ENCODE measurements at places on chromosomes 5 and 9.

DNA sequence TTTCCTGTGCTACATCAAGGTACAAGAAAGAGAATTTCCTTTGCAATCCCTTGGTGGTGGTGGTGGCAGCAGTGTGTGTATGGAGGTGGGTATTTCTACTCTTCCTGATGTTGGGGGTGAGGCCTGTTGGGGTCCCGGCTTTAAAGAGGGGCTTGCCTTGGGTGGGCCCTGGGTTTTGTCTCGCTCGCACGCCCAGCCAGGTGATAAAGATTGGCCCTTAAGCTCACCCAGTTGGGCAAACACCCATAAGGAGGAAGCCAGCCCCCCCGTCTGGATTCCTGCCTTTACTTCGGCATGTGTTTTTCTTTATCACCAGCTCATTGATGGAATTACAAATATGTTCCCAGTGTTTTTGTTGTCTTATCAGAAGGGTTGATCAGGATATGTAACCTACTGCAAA, 16.0 kb upstream of the SARDH start:
- no peak for DNase-seq

DNA sequence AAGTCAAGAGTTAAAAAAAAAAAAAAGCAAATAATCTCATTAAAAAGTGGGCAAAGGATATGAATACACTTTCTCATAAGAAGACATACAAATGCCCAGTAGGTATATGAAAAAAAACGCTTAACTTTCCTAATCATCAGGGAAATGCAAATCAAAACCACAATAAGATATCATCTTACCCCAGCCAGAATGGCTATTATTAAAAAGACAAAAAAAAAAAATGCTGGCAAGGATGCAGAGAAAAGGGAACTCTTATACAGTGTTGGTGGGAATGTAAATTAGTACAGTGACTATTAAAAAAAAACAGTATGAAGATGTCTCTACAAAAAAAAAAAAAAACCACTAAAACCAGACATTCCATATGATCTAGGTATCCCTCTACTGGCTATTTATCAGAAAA, 79.4 kb downstream of the LPAR1 start:
- DNase-seq: peak; percentile 45

GRCh38 chr5:178057839-178058238, 55.5 kb upstream of the N4BP3 start:
- no peak for DNase-seq

GRCh38 chr5:171475596-171475995, 56.1 kb downstream of the FGF18 start:
- DNase-seq: no peak

DNA sequence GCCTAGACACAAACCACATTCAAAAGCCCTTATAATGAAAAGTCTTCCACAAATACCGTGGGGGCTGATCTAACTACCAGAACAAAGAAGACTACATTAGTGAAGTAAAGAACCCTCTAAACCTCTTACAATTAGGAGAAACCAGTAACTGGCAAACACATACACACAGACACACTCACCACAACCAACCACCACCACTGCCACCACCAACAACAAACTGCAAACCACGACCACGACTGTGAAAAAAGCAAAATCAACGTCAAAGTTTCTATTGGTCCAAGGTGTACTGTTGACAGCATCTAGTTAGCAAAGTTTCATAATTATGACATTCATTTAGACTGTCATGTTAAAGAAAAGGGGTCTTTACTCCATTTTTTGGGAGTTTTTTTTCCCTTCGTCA, 2.7 kb downstream of the CDO1 start:
- DNase-seq: no peak

DNA sequence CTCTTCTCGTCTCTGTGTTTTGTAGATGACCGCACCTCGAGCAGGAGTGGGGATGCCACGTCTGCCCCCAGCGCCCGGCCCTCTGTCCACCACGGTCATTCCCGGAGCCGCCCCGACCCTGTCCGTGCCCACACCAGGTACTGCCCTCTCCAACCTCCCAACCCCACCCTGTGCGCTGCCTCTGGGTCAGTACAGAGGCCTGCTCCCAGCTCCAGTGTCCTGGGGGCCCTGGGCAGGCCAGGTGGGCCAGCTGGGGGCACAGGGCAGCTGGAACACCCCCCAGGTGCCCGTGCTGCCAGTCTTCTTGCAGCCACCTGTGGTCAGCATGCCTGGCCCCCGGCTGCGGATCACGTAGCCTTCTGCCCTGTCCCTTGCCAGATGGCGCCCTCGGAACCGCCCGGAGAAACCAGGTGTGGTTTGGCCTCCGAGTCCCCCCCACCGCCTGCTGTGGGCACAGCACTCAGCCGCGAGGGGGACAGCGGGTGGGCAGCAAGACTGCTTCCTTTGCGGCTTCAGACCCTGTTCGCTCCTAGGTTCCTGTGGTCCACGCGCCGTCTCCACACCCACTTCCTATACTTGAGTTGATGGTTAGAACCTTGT, 133.7 kb downstream of the WNK2 start:
- no peak for DNase-seq

DNA sequence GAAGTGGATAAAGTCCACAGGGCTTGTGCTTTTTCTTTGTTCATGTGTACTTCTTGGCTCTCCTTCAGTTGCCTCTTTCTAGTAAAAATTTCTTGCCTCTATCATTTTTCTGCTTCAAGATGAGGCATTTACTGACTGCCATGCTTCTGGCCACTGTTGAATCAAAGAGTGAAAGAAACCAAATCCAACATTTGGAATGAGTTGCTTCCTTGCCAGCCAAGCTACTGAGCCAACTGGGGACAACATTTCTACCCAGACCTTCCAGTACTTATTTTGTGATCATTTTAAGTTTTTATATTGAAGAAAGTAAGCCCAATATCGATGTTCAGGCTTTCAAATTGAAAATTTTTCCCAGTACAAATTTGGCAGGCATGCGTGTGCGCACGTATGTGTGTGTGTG, 73.2 kb downstream of the SNCAIP start:
- no peak for DNase-seq

DNA sequence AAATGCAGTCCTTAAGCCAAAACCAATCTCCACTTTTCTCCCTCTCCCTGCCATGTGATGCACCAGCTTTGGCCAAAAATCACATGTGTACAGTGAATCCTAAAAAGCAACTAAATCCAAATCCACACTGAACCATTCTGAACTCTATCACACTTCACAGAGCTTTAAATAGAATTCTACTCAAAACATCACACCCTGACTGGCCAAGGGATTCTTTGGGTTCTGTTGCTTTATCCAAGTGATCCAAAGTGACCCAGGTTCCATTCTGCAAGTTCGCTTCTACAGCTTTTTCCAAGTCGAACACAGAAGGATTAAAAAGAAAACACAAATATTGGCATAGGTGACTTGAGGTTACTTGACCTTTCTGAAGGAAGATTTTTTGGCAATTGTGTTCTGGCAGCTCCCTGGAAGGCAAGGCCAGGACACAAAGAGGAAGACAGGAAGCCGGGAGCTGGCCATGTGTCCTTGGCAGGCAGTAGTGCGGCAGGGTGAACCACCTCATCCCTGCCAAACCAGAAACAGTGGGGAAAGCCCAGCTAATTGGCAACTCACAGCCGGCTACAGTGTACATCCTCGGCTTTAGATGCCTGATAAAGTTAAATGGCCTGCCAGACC, 115.0 kb downstream of the NFIB start:
- no peak for DNase-seq

DNA sequence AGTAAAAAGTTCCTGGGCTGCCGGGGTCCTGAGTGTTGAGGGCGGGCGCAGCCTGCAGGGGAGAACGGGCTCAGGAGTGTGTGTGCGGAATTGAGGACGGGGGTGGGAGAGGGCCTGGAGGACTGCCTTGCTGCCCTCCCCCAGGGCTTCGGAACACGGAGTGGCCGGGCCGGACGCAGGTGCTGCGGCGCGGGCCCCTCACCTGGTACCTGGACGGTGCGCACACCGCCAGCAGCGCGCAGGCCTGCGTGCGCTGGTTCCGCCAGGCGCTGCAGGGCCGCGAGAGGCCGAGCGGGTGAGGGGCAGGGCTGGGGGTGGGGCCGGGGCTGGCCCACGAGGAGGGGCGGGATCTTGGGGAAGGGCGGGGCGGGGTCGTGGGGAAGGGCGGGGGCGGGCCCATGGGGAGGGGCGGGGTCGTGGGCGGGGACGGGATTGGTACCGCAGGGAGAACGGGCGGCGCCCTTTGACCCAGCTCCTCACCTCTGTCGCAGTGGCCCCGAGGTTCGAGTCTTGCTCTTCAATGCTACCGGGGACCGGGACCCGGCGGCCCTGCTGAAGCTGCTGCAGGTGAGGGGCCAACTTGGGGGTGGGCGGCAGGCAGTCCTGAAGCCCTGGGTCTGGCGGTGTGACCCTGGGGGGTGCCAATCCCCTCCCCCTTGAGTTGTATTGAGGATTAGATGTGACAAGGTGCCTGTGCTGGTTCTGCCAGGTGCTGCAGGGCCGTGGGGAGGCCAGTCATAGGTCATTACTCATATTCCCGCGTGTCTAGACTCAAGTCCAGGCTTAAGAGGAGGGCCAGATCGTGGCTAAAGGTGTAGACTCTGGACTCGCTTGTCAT, 7.1 kb downstream of the FPGS start:
- DNase-seq: no peak

DNA sequence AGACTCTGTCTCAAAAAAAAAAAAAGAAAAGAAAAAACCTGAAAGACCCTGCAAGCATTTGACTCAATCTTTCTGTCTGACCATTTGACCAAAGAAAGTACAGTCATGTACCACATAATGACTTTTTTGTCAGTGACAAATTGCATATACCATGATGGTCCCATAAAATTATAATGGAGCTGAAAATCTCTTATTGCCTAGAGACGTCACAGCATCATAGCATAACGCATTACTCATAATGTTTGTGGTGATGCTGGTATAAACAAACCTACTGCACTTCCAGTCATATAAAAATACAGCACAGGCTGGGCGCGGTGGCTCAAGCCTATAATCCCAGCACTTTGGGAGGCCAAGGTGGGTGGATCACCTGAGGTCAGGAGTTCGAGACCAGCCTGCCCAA, 10.5 kb downstream of the ECM2 start:
- DNase-seq: no peak

DNA sequence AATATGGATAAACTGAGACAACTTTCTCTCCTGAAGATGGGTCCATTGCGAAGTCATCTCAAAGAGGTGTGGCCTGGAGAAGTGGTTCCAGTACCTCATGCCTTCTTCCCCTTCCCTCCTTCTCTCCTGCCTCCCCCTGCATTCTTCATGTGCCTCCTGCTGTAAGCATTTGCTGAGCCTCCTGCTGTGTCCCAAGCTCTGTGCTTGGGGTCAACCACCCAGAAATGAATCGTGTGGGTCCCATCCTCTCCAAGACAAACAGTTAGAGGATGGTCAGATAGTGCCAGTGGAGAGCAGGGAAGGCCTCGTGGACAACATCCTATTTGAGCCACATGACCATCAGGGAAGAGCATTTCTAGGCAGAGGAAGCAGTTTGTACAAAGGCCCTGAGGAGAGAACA, 53.5 kb downstream of the KCNIP1 start:
- DNase-seq: no peak

DNA sequence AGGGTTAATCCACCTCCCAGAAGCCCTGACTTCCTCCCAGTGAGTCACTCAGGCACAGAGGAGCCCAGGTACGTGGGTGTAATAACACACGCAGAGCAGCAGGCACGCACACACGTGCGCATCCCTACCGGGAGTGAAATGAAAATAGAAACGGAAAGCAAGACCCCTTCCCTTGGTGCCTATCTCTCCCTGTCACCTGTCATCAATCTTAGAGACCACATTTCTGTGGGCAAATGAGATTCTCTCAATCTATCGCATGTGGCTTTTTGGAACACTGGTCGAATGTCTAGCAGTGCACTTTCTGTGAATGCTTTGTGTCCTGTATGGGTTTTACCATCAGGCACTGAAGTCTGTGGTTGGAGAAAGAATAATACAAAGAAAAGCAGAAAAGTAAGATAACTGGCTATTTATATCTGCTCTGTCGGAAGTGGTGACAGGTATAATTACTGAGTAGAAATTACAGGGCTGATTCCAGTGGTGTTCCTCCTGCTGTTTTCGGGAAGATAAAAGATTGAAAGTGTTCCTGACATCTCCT, 137.7 kb upstream of the GRIA1 start:
- no peak for DNase-seq

- DNase-seq: no peak
These were observed 128.5 kb downstream of the CHSY3 start for GRCh38 chr5:130032807-130033206.

DNA sequence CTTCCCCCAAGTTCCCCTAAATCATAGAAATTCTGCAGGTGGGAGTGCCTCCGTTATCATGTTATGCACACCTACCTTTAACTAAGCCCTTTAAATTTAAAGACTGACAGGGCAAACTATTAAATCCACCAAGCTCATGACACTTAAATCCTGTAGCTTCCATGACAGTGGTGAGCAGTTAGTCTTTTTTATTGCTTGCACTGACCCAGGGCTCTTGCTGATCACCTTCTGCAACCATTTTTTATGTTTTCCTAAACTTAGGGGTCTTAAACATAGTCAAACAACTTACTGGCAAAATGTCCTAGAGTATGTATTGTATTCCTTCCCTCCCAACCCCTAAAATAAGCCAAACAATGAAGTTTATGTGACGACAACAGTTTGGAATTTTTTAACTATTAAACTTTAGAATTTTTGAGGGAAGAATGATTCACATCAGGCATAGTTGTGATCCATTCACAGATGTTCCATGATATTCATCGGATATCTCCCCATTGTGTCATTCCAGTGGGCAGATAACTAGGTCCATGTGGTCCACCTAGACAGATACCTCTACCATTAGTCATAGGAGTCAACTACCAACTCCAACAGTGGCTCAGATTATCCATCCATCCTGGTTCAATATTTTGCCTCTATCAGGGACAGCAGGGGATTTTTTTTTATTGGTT, 283.1 kb downstream of the ADAMTS6 start:
- DNase-seq: no peak

DNA sequence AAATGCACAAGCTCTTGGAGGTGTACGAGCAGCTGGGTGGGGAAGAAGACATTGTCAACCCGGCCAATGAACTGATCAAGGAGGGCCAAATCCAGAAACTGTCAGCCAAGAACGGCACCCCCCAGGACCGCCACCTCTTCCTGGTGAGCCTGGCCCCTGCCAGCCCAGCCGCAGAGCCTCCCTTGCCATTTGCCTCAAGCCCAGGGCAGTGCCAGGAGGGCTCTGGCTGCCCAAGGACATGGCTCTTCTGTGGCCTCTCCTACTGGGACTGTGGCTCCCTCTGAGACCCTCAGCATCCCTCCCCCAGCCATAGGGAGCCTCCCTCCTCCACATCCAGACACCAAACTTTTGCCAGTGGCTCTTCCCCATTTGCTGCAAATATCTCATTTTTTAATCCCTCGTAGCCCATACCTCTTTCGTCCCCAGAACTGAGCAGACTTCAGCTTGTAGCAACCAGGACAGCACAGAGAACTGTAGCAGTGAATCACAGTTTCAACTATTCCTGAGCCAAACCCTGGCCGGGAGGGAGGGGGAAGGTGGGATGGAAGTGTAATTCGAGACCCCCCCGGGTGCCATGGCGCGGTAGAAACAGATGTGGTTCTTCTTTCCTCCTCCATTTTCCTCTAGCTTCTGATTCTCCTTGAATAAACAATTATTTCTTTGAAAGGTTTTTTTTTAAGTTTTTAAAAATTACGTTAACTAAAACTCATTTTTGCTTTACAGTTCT, 44.5 kb upstream of the SUSD3 start:
- no peak for DNase-seq

GRCh38 chr5:172839669-172840431, 5.8 kb downstream of the ERGIC1 start:
- DNase-seq: no peak

GRCh38 chr9:92968081-92968480, 20.8 kb downstream of the FGD3 start:
- no peak for DNase-seq

Measured in A673 (cell line).